Inflammatory macrophage treated with lipopolysaccharide for 4 hours (primary cell): ENCODE measurements at places on chromosomes 4 and X.

- no peak for DNase-seq
Observed at GRCh38 chr4:70787496-70787895, 52.2 kb downstream of the GRSF1 start.

GRCh38 chr4:20680736-20681135 lies 19.5 kb upstream of the PACRGL start:
- DNase-seq: no peak

DNA sequence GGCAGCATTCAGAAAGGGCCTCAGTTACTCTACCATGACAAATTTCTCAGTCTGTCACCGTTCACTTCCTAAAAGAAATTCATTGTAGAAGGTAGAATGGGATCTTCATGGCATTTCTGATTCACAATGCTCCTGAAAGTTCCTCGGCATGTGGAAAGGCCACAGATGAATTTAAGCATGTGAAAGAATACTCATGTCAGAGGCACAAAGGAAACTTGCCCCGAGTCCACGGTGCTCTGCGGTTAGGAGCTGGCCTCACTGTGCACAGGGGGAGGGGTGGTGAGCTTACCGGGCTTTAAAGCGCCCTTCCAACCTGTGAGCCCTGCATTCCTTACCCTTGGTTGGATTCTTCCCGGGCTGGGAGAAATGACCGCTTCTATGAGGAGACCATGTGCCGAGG lies 9.3 kb downstream of the TKTL1 start:
- no peak for DNase-seq

GRCh38 chr4:108683479-108683878 lies 33.1 kb downstream of the OSTC start:
- no peak for DNase-seq

GRCh38 chrX:140709421-140709846 lies at the start of gene LINC00632:
LINC00632 (plus strand) TSS chrX:140709759.
- no peak for DNase-seq

DNA sequence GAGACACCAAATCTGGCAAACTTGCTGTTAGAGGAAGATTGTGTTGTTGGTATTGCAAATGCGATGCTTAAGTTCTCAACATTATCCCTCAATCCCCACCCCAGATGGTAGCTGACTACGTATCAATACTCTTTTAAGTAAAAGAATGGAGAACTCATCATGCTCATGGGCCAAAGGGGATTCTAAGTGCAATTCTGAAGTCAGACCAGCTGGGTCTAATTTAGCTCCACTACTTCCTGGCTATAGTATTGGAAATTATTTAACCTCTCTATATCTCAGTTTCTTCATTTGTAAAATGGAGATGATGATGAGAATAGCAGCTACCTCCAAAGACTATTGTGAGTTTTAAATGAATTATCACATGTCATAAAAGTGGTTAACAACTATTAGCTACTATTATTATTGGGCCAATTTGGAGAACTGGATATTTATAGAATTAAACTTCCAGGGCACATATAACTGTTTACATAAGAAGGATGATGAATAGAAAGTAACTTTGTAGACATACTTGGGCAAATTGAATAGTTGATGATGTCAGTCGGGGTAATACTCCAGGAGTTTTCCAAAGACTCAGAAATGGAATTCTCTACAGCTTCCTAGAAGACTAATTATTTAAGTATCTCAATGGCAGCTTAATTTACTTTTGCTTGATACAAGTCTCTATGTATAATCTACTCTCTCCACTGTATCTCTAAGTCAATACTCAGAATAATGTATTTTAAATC lies 5.0 kb upstream of the SLAIN2 start:
- no peak for DNase-seq

- peak; percentile 21 for DNase-seq
Observed at GRCh38 chr4:140162596-140162995, 8.6 kb upstream of the MAML3 start.

GRCh38 chr4:38152305-38152704 lies 192.1 kb downstream of the PTTG2 start:
- DNase-seq: no peak

DNA sequence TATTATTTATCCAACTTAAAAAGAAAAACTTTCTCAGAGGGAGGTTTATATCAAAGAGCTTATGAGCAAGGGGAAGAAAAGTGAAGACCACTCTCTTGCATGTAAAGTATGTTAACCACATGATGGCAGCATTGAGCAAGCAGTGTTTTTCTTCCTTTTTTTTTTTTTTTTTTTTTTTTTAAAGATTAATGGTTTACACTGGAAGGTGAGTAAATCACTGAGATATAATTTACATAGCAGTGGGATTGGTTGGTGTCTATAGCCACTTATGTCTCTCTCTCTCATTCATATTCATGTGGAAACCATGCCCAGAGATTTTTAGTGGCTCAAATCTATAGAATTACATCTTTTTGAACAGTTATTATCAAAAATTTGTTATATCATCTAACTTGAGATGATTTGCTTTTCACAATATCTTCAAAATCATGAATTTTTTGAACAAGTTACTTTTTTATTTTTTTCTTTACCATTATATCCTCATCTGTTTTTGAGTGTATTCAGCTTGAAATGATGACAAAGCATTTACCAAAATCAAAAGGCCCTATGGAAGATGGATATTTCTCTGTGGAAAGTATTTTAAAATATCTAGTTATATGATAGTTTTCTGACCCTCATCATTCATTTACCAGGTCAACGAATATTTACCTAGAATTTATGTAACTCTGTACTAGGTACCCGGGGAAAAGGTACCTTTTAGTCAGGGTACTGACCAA lies 31.6 kb downstream of the MTHFD2L start:
- peak; percentile 66 for DNase-seq

DNA sequence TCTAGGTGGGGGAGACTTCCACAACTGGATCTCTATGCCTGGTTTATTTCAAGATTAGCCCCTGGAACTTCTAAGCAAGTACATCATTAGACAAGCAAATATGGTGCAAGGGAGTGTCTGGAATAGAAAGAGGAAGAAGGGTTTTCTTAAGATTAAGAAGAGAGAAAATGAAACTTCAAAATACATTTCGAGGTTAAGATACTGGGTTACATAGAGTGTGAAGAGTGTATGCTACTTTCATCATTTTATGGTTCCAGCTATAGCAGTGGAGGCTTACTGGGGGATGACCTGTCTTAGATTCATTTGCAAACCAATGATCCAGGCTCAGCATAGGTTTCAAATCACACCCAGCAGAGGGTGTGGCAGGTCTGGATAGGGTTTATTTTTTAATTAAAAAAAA lies 144.4 kb upstream of the GATB start:
- DNase-seq: peak; percentile 75

- DNase-seq: no peak
Observed at GRCh38 chr4:86973668-86974067, 38.9 kb downstream of the AFF1 start.

- DNase-seq: peak; percentile 5
Observed at GRCh38 chrX:119236623-119237561, 807 bp downstream of the PGRMC1 start.

- no peak for DNase-seq
Observed at GRCh38 chr4:62898115-62898514, 1511.1 kb downstream of the TECRL start.

DNA sequence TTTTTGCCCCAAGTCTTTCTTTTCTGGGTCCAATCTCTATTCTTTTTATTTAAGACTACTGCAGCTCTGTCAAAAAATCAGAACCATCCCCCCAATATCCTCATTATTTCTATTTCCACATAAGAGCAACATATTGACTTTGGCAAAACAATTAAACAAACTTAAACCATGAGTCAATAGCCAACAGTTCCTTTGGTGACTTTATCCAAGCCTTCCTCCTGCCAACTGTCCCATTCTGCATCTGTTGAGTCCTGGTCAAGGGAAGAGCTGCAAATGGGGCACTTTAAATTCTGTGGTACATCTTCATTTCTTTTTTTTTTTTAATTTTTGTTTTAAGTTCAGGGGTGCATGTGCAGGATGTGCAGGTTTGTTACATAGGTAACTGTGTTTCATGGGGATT lies 1875.0 kb upstream of the PCDH7 start:
- no peak for DNase-seq

- no peak for DNase-seq
Observed at GRCh38 chrX:76931518-76931917, 504.0 kb downstream of the MAGEE1 start.

GRCh38 chr4:109302361-109303139 lies at the start of gene COL25A1:
COL25A1 (minus strand) TSS chr4:109302658.
- no peak for DNase-seq

- DNase-seq: no peak
Observed at GRCh38 chr4:124943145-124943889, 230.8 kb upstream of the ANKRD50 start.

DNA sequence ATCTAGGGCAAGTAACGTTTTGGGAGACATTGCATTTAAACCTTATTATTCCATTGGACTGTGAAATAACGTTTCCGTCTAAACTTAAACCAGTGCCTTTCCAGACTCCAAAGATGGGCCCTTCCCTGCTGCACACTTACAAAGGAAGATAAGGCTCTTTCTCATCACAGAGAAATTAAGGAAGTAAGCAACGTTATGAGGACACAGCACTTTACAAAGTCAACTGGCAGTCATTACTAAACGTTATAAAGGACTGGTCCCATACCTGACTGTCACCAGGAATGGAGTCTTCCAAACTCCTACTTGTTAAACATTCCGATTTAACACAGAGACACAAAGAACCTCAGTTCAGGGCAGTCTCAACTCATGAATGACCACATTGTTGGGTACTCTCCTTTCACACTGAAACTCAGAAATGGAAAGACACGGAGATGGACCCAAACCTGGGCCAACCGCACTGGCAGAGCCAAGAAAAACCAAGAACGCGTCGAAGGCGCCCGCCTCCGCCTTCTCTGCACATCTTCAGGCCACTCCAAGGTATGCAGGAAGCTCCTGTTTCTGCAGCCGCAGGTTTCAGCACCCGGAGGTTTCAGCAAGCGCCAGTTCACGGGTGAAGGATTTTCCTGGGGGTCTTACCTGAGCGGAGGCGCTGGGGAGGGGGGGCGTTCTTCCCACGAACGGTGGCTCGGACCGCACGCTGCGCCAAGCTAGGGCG lies 670 bp downstream of the PAPSS1 start:
- peak; percentile 69 for DNase-seq

- DNase-seq: no peak
Observed at GRCh38 chr4:150886597-150886996, 128.5 kb downstream of the LRBA start.

- no peak for DNase-seq
Observed at GRCh38 chr4:1232661-1233621, 16.0 kb downstream of the CTBP1 start.

DNA sequence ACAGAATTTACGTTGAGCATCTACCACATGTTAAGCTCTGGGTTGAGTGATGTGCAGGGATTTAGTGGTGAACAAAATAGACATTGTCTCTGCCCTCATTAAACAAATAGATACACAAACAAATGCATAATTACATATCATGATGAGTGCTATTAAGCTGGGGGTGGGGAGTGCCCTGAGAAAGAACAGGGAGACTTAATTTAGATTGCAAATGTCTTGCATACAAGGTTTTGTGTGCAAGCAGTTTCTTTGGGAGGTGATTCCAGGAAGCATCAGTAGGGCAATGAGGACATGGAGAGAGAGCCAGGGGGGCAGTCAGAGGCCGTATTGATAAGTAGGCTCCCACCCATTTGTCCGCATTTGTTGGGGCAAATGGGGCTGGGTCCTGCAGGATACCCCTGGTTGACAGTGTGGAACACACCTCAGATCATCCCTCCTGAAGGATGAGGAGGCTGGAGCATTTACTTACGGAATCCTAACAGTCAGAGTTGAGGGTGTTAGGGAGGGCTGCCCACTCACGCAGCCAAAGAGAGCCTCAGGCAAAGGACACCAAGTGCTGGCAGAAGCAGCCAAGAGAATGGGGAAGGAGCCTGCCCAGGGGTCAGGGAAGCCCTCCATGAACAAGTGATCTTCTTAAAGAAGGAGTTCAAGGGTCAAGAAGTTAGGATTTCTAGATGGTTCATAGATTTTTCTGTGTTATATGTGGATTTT lies 245.9 kb downstream of the BCOR start:
- DNase-seq: no peak

- no peak for DNase-seq
Observed at GRCh38 chr4:26178854-26179253, 142.0 kb upstream of the RBPJ start.
